ENCODE measurements at places on chromosomes 4 and X.

GRCh38 chr4:37008199-37008598 is 236.3 kb upstream of the NWD2 start:
- peak; percentile 0 for DNase-seq

DNA sequence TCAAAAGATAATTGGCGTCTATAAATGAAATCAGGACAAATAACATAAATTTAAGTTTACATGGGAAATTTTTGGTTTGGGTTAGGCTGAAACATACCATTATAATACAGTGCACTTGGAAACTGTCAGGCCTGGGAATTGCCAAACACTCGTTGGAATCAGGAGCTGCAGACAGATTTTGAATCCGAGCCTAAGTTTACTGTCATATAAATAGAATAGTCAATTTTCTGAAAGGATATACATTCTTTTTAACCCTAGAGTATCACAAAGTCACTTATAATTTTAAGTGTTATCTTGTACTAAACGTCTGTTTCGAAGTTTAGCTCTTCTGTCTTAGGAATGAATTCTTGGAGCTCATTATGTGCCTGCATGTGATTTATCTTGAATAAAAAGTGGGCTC is 234.1 kb downstream of the VEGFC start:
- DNase-seq = no peak

DNA sequence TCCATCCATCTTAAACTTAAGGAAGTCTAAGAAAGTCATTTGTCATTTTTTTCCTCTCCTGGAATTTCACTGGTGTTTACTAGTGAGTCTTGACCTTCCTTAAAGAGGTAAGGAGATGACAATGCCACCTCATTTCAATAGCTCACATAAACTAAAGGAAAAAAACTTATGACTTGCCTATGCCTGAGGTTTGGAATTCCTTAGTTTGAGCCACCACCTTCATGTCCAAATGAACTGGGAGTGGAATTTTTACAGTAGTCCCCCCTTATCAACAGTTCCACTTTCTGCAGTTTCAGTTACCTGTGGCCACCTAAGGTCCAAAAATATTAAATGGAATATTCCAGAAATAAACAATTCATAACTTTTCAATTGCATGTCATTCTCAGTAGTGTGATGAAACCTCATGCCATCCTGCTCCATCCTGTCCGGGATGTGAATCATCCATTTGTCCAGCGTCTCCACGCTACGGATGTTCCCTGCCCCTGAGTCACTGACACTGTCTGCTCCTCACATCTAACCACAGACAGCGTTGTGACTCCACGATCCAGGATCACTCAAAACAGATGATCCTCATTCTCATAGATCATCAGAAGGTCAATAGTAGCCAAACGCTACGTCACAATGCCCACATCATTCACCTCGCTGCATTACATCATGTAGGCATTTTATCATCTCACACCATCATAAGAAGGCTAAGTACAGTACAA is 177.4 kb downstream of the SH3KBP1 start:
- no peak for DNase-seq

DNA sequence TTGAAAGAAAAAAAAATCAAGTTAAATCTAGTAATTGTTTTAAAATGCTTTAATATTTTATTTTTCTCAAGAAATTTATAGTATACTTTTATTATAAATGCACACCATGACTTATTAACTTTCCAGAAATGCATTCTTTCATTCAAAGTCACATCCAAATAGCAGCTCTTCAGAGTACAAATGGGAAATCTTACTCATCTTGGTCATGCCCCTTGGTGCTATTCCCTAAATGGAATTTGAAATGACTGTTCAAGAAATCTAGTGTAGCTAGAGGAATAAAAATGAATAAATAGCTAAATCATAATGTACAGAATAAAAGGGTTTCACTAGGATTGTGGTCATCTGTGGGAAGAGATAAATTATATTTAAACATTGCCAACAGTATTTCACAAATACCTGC is 1139.7 kb downstream of the PCDH18 start:
- DNase-seq = no peak

DNA sequence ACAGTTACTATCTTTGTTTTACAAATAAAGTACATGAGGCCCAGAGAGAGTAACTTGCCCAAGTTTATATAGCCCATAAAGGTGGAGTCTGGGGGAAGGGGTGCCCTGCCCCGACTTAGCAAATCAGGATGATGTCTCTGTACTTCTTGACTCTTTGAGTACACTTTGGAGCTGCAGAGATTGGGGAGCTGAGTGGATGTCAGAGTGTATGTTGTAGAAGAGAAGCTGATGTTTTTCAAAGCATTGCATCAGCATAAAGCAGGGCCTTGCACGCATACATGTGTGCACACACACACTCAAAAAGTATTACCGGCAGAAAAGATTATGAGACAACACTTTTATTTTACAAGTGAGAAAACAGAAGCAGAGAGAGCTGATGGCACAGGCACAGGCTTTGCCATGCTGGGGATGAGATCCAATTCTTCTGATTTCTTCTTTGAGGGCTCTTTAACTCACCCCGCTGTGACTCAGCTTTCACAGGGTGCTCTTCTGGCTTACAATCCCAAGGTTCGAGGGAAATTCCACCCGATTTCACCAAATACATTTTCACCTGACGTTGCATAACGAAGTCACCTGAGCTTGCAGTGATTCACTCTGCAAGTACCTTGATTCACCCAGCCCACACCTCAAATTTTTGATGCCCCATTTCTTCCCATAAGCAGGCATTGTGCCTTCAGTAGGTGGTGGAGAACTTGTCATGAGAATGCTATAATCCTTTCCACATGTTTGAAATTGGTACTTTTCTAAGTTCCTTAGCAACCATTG is 292.8 kb upstream of the BOD1L1 start:
- DNase-seq = no peak

GRCh38 chr4:152892974-152893373 is 43.1 kb upstream of the FHDC1 start:
- DNase-seq = no peak

GRCh38 chr4:141121768-141122454 is 11.4 kb downstream of the RNF150 start:
- no peak for DNase-seq

- no peak for DNase-seq
Observed at GRCh38 chr4:30821859-30822612, 101.9 kb downstream of the PCDH7 start.

GRCh38 chr4:15692602-15693001 is 10.3 kb upstream of the BST1 start:
- DNase-seq = no peak

DNA sequence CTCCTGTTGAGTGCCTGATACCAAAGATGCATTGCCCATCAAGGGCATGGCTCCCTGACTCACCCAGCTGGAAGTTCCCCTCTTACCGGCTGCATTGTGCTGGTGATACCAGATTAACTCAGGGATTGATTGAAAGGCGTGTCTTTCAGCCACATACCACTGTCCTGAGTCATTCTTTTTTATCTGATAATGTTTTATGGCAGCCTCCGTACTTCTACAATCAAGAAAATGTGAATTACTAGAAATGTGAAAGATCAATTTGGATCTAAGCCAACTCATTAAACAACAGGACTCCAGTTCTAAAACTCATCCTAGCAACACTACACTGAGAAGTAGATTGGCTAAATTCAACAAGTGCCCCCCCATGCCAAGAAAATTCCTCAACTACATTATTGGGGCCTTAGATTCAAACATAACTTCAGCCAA is 40.0 kb downstream of the TXK start:
- peak; percentile 14 for DNase-seq

DNA sequence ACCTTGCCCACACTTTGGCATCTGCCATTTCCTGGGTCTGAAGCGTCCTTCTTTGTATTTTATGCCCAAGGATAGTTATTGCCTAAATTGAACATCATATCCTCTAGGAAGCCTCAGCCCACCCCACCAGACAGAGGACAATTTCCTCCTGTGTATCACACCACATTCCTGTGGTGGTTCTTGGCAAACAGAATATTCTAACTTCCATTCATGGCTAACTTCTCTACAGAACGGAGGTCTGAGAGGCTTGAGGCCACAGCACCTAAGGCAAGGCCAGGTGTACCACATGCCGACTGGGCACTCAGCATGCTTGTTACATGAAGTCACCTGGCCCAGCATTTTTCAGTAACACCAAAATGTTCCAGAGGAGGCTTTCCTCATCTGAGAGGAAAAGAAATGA is 42.4 kb downstream of the CD99L2 start:
- no peak for DNase-seq

DNA sequence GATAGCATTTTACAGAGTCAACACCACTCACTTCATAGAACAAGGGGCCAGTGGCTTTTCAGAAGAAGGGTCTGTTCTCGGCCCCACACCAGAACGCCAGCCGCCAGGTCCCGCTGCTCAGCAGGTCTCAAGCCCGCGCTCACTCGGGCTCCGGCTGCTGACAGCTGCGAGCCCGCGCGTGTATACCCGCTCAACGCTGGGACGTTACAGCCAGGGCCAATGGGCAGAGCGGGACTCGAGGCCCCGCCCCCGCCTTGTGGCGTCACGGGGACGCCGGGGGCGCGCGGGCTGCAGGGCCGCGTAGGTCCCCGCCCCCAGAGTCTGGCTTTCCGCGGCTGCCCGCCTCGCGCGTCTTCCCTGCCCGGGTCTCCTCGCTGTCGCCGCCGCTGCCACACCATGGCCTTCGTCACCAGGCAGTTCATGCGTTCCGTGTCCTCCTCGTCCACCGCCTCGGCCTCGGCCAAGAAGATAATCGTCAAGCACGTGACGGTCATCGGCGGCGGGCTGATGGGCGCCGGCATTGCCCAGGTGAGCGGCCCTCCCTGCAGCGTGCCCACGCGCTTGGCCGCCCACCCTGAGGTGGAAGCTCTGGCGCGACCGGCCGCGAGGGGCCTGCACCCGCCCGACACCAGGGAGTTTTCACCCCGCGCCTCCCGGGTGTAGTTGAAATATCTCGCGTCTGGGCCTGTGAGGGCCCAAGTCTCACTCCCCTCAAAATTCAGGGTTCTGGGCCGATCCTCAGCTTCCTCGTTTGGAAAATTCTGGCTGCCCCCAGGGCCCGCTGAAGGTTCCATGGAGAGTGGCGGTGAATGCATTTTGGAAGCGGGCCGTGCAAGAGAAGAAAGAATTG is at the start of gene HADH:
HADH (plus strand) TSS at position 353 of the 850 bp plus-strand sequence; CDS start at position 397, 44 bp downstream.
- peak; percentile 94 for DNase-seq

DNA sequence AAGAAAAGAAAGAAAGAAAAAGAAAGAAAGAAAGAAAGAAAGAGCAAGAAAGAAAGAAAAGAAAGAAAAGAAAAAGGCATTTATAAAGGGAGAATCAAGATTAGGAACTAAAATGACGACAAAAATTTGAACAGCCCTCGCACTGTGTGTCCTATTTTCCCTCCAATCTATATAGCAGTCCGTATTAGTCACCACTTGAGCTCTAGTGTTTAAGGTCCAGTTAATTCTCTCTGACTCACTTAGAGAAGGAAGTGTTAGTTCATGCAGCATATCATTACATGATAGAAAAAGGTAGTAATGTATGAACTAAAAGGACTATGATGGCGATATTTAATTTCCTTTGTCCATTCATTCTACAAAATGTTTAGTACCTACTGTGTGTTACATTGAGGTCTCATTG is 122.7 kb downstream of the CBLL2 start:
- DNase-seq = no peak

DNA sequence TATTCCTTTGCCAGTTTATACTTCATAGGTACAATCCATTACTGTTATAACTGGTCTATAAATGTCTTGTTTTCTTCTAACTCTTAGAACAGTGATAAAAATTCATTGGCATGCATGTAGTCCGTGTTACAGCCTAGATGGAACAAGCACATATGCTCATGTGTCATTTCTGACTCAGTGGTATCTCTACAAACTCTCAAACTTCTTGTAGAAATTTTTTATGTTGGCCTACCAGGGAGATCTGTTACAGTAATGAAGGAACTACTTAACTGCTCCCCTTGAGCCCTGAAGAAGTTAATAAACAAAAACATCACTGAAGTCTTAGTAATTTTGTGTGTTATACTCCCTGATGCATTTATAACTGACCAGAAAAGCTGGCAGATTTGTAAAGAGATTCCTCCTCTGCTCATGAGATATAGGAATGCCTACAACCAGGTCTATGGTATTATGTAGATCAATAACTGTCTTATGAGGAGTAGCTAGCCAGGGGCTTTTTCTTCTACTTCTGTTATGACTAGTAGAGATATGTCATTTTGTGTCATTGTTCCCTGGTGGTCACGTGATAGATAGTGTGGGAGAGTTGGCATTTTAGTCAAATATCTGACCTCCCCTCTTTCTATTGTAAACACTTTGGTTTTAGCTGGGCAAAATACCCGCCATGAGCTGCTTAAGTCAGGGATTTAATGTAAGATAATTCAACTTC is 53.7 kb upstream of the FAAH2 start:
- DNase-seq = no peak

DNA sequence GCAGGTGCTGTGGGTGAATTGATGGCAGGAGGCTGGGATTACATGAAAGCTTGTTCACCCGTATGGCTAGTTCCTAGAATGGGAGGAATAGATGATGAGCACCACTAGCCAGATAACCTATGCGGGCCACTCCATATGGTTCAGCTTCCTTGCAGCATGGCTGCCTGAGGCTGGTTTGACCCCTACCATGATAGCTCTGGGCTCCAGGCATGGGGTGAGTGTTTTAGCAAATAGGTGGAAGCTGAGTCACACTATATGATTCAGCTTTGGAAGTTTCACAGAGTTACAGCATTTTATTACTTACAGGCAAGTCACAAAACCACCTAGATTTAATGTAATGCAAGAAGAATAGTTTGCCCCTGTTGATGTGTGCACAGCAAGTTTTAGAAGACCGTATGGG is 603.2 kb downstream of the STIM2 start:
- no peak for DNase-seq

DNA sequence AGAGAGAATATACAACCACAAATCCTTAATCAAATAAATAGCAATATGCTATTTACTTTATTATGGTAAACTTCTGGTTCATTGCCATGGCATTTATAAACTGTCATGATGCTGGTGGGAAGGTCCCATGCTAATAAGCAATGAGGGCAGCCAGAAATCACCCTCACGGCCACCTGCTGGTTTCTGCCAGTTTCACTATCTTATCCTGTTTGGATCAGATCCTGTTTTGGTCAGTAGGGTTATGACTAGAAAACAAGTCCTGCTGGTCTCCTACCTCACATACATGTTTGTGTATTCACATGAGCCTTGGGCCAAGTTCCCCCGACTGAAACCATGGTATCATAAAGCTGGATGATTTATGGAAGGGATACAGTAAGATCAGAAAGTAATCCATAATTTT is 28.1 kb downstream of the XAGE5 start:
- peak; percentile 13 for DNase-seq

DNA sequence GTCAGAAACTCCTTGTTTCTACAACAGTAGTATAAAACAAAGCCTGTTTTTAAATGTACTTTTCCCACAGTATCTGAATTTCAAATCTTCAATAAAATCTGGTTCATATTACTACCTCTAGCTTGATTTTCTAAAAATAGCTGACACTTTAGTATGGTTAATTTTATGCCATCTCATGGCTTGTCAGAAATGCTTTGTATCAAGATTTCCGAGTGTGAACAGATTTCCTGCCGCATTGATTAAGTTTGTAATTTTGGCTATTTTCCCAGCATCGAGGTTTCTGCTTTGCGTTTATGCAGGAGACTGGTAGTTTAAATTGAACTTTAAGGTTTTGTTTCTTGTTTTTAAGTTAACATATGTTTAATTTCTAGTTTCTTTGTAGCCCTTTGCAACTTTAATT is 44.2 kb downstream of the CLCN3 start:
- DNase-seq = no peak

GRCh38 chr4:75189711-75190335 is 256.9 kb downstream of the PARM1 start:
- DNase-seq = no peak

GRCh38 chrX:110561034-110561433 is 202.4 kb downstream of the RTL9 start:
- peak; percentile 7 for DNase-seq
